ENCODE measurements at places on chromosomes 3 and 15.

DNA sequence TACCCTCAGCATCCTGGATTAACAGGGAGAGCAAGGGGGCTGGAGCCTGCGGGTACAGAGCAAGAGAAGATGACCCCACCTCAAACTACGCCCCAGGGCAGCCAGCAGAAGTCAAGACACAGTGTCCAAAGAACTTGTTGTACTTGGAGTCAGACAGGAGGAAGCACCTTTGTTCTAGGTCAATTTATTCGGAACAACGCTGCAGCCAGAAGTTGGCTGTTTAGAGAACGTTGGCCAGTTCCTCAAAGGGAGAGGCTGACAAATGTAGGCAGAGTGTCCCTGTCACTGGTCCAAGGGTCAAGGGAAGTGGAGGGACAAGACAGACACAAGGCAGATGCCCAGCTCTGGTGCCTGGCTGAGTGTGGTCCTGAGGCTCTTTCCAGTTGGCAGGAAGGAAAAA lies 32.1 kb upstream of the PIAS1 start:
- DNase-seq = no peak

DNA sequence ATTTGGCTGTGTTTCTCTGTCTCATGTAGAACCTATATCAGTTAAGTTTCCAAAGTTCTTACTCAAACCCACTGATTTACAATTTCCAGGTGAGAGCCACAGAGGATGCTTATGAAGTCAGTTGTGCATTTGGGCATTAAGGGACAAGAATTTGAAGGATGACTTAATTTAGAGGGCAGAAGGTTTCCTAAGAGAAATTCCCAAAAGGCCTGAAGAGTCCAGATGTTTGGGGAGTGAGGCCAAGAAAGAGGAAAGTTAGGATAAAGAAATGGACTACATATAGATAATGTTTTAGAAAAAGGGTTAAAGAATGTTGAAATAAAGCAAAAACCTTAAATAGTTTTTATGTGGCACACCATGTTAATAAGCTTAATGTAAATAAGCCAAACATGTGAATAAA lies 338.7 kb upstream of the GRM7 start:
- no peak for DNase-seq

DNA sequence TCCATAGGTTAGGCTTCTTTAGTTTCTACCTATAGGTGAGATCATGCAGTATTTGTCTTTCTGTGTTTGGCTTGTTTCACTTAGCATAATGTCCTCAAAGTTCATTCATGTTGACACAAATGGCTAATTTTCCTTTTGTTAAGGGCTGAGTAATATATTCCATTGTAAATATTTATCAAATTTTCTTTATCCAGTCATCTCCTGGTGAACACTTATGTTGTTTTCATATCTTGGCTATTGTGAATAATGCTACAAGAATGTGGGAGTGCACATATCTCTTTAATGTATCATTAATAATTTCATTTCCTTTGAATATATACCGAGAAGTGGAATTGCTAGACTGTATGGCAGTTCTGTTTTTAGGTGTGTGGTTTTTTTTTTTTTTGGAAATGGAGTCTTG lies 250.9 kb upstream of the SEMA6D start:
- DNase-seq = no peak

- DNase-seq = no peak
Observed at GRCh38 chr3:183188895-183189462, 26.4 kb upstream of the LAMP3 start.

DNA sequence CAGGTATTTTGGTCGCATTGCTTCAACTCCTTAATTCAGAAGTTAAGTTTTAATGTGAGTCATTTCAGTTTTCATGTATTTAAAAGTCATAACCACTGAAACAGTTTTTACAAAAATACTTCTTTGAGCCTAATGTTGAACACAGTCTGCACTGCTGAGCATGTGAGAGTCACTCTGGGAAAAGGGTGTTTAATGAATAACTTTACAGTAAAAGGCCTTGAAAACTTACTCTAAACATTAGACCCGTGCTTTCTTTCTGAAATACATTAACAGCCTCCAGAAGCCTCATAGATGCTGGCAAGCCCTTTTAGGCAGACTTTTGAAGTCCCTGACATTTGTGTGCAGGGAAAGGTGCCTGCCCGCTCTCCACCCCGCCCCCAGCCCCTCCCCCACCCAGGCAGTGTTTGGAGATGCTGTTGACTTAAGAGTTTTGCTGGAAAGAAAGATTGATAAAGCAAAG lies 68.9 kb upstream of the NR2F2 start:
- DNase-seq = no peak

GRCh38 chr3:88410259-88410658 lies 260.5 kb downstream of the C3orf38 start:
- DNase-seq = no peak

DNA sequence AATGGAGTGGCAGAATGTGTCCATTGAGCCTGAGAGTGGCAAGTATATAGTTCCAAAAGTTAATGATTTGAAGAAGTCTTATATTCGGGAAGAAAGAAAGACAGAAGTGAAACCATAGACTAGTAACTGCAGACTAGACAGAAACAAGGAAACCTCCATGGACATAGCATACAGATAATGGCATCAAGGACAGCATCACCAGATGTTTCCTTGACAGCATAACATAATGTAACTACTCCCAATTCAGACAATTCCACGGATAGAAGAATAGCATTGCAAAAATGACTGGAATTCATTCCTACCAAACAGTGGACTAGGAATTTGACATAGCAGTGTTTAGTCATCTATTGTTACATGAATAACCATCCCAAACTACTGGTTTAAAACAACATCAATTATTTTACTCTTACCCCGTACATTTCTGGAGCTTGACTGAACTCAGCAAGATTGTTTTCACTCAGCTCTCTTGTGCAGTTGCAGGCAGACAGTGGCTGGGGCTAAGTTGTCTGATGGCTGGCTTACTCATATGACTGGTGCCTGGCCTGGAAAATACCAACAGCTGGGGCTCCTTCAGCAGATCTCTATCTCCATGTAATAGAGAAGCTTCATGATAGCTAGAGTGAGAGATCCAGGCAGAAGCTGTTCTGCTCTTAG lies 109.7 kb upstream of the GADL1 start:
- DNase-seq = no peak

Measured in memory B cell (primary cell).